ENCODE measurements at places on chromosomes 6 and 20.

- no peak for DNase-seq
These were observed 74.8 kb downstream of the PHACTR1 start for GRCh38 chr6:12791371-12791770.

- DNase-seq: no peak
These were observed 3.1 kb downstream of the STK4 start for GRCh38 chr20:44969300-44969894.

DNA sequence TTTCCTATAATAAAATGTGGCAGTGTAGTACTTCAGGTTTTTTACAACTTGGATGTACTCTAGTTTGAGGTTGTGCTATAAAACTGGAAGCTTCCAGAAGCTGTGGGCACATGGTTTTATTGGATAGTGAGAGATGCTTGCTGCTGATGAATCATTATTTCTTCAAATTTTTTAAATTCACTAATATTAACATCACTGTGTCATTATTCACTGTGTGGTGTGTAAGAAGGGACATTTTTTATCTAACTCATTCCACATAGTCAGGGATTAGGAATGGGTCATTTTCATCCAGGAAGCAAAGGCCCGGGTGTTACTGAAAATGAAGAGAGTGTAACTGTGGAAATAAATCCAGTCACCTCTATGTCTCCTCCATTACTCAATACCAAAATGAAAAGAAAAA lies 421.0 kb downstream of the TENT5A start:
- no peak for DNase-seq

- no peak for DNase-seq
These were observed 70.1 kb upstream of the TULP4 start for GRCh38 chr6:158242071-158242606.

DNA sequence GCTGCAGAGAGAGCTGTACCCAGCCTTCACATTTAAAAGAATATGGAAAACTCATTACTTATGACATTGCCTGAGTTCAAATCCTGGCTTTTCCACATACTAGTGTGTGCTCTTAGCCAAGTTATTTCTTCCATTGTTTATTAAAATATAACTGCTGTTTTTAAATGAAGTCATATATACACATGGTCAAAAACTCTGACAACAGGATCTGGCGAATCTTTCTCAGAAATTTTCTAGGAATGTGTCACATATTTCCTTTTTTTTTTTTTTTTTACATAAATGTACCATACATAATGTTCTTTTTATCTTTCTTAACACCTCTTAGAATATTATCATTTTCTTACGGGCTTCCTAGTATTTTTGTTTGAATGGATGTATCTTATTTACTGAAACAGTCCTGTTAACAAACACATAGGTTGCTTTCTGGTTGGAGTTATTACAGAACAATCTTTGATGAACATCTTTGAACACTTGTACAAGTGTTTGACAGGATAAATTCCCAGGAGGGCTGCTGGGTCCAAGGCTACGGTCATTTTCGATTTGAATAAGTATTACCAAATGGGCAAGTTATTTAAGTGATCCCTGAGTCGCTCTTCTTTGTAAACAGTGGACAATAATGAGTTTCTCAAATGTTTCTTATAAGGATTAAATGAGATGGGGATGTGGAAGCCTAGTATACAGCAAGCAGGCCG lies 1.6 kb upstream of the SNX9 start:
- DNase-seq: no peak

GRCh38 chr6:129663531-129663930 lies 46.4 kb downstream of the ARHGAP18 start:
- DNase-seq: no peak

GRCh38 chr20:38640521-38640920 lies 38.9 kb downstream of the ARHGAP40 start:
- no peak for DNase-seq

DNA sequence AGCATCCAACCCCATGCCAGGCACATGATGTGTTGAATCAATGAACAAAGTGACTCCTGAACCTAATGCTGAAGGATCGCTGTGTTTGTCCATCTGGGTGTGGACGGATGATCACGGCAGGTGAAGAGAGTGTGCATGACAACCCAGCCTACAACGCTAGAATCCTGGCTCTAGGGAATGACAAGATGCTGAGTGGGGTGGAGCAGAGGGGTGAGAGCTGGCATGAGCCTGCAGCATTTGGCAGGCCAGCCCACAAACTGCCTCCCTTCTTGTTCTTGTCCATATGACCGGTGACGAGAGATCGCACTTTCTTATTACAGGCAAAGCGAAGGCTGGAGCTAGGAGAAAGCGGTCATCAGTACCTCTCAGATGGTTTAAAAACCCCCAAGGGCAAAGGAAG lies 54.7 kb upstream of the CDKAL1 start:
- DNase-seq: no peak

GRCh38 chr6:9537381-9537780 lies 877.5 kb downstream of the TFAP2A start:
- DNase-seq: peak; percentile 27

Data from retinal pigment epithelial cell (primary cell).